ENCODE measurements at places on chromosomes 1 and 21. TPM values are rescaled to one million over a fixed set of nuclear protein-coding genes. Genes with fewer than 3 reads are reported as not detected.

The USP24 gene
- total RNA-seq = 25.6 TPM

The PGLYRP4 gene
- total RNA-seq = not detected

The HSD3B1 gene
- not detected for total RNA-seq

The THEM5 gene
- not detected for total RNA-seq

The PTPN14 gene
- 78.0 TPM for total RNA-seq

The CRYBG2 gene
- not detected for total RNA-seq

The ZBTB8A gene
- total RNA-seq = 4.1 TPM

DNA sequence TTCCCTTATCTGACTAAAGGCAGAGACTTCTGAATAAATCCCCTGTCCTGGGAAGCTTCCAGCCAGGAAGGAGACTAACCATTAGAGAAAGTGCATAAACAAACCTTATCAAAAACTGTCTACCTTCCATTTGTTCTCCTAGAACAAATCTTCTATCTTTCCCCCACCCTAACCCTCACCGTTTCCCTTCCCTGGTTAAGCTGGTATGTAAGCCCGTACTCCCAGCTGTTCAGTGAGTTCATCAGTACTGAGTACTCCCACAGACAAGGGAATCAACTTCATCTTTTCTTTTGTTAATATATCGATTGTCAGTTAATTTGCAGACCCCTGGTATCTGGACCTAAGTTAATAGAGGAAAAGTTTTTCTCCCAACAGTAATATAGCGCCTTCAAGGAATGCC is 20.1 kb upstream of the COG2 start:
- DNase-seq = no peak

DNA sequence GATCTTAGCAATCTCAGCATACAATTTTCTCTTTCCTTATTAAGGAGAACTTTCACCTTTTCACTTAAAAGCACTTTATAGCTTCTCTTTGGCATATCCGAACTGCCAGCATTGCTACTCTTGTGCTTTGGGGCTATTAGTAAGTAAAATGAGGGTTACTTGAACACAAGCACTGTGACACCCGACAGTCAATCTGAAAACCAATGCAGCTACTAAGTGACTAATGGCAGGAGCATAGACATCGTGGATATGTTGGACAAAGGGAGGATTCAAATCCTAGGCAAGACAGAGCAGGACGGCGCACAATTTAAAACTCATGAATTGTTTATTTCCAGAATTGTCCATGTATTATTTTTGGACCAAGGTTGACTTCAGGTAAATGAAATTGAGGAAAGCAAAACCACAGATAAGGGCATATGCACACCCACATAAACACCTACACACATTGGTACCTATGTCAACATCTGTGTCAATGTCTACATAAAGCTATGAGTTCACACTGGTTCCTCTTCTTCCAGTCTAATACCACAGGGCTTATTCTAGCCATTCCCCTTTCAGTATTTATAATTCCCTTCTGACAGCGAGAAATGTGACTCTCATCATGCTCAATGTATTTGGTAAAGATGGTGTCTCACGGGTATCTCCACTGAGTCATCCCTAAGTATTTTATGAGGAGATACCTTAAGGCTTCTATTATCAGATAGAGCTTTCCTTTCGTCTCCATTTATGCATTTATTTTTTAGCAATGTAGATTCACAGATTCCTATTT is 75.3 kb upstream of the RALGPS2 start:
- no peak for DNase-seq

DNA sequence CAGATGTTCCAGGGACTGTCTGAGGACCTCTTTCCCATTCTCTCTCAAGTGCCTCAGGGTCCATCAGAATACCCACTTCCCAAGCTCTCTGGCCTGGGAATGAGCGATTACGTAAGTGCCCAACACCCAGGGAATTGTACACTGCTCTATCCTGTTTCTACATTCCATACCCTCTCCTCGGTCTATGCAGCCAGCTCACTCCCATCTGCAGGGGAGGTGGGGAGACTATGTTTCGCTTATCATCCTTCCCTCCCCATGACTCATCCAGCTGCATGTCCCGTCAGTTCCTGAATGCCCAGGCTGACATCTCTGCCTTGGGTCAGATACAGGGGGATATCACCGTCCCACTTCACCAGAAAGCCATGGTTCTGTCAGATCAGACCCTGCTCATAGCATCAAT is 34.5 kb upstream of the CD1D start:
- DNase-seq = no peak

DNA sequence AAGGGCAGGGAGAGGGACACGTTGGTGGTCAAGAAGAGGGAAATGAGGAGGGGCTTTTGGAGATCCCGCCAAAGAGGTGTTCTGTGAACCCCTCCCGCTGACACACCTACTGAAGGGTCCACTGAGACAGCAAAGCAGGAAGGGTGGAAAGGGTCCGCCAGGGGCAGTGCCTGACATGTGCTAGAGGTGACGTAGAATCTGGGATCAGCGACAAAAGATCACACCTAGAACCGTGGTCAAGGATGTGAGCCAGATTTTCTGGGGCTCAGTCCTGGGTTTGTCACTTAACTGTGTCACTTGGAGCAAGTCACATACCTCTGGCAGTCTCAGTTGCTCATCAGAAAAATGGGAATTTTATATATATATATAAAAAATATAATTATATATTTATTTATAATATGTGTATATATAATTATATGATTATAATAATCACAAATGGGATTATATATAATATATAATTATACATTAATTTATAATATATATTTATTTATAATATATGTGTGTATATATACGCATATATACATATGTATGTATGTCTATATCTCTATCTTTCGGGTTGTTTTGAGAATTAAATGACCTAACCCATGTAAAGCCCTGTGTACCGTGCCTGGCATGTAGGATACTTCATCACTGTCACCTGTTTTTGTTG is 35.0 kb upstream of the ATP5PO start:
- no peak for DNase-seq

DNA sequence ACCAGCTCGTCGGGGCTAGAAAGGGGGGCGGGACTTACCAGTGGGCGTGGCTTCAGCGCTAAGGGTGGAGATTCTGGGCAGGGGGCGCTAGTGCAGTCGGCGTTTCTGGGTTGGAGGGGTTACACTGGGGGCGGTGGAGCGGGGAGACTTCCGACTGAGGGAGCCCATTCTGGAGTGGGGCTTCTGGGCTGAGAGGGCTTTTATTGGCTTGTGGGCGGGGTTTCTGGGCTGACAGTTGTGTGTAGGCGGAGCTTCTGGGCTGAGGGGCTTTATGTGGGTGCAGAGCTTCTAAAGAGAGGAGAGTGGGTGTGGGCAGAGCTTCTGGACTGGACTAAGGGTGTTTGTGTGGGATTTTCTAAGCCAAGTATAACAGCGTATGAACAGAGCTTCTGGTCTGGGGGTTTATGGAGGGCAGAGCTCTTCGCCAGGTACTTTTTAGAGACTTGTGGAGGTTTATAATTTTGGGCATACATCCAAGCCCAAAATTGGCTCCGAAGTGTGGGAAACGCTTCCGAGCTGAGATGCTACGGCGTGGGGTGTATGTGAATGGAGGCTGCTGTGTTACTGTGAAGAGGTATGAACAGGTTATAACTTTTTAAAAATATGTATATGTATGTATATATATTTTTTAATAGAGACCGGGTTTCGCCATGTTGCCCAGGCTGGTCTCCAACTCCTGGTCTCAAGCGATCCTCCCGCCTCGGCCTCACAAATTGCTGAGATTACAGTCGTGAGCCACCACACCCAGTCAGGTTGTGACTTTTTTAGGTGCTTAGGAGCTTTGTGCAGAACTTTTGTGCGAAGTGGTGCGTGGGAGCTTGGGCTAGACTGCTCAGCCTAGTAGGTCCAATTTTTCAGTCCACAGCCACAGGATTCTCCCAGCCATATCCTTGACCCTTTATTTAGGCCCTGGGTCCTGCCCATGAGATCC is 825 bp downstream of the TMEM39B start:
- peak; percentile 92 for DNase-seq

DNA sequence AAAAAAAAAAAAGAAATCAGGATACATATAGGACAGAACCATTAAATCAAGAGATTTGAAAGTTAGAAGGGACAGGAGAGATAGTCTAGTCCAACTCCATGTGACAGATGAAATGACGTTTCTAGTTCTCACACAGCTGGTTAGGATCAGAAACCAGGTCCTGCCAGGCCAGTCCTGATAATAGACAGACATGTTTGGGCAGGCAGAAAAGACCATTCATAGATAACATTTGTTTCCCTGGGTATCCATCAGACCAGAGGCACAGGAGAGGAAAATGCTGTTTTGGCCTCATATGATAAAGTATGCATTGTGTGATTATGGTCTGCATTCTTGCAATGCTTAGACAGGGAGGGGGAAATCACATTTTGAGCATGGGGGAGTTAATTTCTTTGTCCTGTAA is 29.3 kb downstream of the ZBTB8B start:
- DNase-seq = no peak

DNA sequence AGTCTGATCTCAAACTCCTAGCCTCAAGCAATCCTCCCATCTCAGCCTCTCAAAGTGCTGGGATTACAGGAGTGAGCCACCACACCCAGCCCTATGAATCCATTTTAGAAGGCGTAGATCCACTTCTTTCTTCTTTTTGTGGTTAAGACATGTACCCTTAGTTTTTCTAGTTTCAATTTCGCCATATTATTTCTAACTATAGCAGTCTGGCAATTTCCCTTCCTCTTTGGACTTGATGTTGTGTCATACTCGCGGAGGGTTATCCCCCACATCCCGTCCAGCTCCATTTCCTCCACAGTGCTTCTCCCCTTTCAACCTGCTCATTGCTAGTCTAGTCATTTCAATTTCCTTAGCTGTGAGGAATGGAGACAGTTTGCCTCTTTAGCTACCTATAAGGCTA is 5.2 kb upstream of the LRRC8D start:
- DNase-seq = no peak

GRCh38 chr1:117572546-117572945 is 33.3 kb upstream of the TENT5C start:
- peak; percentile 5 for DNase-seq

DNA sequence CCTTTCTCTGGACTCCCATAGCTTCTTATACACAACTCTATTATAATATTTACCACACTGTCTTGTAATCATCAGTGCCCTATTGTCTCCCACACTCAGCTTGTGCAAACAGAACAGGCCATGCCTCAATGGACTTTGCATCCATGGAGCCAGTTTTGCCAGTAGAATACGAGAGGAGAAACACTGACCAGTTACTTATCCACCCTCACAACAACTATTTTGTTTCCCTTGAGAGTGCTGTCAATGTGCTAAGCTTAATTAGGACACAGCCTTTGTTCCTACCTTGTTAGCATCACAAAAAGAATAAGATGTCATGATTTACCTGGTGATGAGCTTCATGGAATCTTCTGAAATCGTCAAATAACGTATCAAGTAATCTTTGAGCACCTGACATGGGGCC is 18.1 kb upstream of the LRRC52 start:
- no peak for DNase-seq

- no peak for DNase-seq
Observed at GRCh38 chr1:230069796-230070195, 2.8 kb downstream of the GALNT2 start.

GRCh38 chr21:24590261-24590660 is 1017.0 kb downstream of the MRPL39 start:
- DNase-seq = no peak

GRCh38 chr1:46153732-46154131 is 21.2 kb upstream of the TSPAN1 start:
- no peak for DNase-seq

DNA sequence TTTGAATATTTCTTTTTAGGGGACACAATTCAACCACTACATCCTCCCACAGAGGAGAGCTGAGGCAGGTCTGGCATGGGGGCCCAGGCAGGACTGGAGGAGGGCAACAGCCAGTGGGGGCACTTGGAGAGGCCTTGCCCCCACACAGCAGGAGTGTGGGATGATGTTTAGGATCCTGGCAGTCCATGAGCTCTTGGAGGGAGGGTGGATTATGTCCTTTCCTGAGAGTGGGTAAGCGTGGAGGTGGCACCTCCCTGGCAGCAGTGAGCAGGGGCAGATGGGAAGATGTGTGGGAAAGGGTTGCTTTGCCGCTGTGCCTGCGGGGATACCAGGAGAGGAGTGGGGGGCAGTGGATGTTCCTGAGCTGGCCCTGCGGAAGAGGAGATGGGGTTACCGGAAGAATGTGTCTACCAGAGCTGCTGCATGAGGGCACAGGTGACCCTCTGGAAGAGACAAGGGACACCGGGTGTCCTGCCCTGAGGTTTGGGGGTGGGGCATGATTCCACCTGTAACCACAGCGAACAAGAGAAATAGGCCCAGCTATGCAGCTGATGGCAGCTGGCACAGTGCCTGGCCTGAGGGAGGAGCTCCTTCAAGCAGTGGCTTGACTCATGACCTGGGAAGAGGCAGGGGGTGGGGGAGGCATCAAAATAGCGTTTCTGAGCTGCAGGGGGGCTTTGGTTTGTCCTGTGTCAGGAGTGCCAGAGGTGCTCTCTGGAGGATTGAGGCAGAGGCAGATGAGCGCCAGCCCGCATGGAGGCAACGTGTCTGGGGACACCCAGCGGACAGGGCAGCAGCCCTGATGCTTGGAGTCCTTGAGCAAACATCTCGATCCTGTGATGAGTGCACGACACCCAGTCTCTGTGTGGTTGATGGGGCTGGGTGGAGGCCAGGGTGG is 123.9 kb upstream of the TMPRSS2 start:
- no peak for DNase-seq

DNA sequence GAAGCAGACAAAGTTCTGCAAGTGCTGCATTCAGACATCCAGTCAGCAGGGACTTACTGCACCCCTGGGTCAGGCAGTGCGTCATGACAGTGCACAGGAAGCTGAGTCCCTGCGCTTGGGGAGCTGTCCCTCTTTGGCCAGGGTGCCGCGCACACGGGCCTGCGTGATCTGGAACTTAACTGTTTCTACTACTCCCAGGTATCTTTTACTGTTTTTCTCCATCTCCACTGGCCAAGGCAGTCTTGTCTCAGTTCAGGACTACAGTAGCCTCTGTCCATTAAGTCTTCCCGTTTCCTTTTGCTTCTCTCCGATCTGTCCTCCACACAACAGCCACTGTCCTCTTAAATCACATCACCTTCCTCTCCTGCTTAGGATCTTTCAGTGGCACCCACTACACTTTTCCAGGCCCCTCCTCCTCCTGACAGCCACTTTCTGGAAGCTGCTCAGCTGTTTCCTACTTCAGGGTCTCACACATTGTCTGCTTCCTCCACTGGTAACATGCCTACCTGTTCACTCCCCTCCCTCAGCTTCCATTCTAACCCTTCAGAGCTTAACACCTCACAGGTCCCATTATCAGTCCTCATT is 15.9 kb downstream of the ERRFI1 start:
- no peak for DNase-seq

GRCh38 chr1:118717893-118718292 is 270.2 kb downstream of the TBX15 start:
- no peak for DNase-seq

DNA sequence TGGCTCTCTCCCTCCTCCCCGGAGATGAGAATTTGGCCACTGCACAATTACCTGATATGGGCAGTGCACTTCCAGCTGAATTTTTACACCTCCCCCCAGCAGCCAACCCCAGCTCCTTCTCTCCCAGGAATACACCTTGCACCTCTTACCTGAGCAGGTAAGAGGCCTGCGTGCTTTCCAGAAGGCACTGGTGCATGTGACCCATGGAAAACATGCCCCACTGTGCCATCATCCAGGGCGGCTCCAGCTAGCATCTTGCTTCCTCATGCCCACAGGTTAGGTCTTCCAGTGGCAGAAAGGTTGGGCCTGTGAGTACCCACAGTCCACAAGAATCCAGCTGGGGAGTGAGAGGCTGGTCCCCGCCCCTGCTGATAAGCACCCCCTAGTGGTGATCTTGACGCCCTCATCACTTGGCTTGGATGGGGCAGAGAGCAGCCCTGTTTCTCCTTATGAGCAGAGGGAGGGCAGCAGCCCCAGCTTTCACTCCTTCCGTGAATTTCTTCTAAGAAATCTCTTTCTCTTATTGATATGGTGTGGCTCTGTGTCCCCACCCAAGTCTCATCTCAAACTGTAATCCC is 57.8 kb downstream of the EDARADD start:
- no peak for DNase-seq
